NCI-H1436 treated with DMSO at 0.1 percent for 48 hours (cell line): ENCODE measurements at places on chromosomes 5 and 9.

- DNase-seq = no peak
Observed at GRCh38 chr9:93630806-93631411, 54.5 kb downstream of the PHF2 start.

GRCh38 chr9:73565833-73566465 is 414.3 kb downstream of the ANXA1 start:
- no peak for DNase-seq

DNA sequence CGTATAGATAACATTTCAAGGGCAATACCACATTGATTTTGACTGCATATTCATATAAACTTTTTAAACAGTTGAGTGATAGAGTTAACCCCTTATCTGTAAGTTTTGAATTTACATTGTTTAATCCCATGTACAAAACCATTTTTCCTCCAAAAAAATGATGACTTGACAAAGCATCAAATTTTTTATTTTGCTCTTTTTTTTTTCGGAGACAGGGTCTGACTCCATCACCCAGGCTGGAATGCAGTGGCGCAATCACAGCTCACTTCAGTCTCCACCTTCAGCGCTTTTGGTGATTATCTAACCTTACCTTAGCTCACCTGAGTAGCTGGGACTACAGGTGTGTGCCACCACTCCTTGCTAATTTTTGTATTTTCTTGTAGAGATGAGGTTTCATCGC is 1670.1 kb upstream of the CDH9 start:
- DNase-seq = no peak

GRCh38 chr5:114018186-114018585 is 343.7 kb upstream of the KCNN2 start:
- DNase-seq = no peak

- DNase-seq = no peak
Observed at GRCh38 chr9:98529841-98530240, 178.9 kb downstream of the GABBR2 start.

GRCh38 chr5:7659420-7659819 is 191.5 kb downstream of the CFAP90 start:
- DNase-seq = no peak

DNA sequence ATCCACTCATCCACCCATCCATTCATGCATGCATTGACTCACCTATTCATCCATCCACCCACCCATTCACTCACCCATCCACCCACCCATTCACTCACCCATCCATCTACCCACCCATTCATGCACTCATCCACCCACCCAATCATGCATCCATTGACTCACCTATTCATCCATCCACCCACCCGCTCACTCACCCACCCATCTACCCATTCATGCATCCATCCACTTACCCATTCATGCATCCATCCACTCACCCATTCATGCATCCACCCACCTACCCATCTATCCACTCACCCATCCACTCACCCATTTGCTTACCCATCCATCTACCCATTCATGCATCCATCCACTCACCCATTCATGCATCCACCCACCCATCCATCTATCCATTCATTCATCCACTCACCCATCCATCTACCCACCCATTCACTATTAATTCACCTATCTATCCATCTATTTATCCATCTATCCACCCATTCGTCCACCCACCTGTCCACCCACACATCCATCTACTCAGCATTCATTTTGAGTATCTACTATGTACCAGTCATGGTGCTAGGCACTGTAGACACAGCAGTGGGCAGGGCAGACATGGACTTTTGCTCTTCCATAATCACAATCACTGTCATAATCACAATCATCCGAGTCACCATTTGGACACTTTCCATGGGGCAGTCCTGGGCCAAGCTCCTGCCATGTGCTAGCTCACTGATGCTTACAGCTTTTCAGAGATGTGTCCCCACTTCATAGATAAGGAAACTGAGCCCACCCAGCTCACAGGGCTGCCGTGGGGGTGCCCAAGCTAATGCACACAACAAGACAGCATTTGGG is 34.4 kb downstream of the HMCN2 start:
- DNase-seq = no peak

- DNase-seq = no peak
Observed at GRCh38 chr5:113031557-113031956, 55.0 kb downstream of the DCP2 start.

DNA sequence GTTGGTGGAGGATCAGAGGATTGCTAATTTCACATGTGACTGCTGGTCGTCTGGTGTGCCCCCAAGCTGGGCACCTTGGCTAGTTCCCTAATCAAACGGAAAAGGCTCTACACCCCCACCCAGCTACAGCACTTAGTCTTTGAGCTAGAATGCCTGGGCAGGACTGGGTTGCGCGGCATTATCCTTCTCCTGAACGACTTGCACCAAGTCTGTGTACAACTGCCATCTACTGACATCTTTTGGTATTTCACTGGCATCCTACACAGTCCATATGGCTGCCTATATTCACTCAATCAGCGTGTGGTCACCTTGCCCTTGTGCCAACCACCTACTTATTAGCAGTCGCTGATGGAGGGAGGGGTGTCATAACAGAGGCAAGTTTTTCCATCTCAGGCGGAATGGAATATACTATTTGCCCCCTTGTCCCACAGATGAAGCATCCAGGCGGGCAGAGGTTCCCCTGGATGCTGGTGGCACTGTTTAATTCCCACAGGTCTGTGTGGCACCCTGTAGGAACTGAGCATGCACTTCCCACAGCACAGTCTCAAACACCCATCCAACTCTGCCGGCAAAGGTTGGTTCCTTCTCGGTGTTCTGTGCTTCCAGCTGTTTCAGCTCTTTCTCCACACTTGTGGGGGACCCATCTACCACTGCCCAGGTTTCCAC is 150.1 kb downstream of the OSTF1 start:
- no peak for DNase-seq

- DNase-seq = no peak
Observed at GRCh38 chr9:131237291-131237690, 39.0 kb downstream of the FAM78A start.

DNA sequence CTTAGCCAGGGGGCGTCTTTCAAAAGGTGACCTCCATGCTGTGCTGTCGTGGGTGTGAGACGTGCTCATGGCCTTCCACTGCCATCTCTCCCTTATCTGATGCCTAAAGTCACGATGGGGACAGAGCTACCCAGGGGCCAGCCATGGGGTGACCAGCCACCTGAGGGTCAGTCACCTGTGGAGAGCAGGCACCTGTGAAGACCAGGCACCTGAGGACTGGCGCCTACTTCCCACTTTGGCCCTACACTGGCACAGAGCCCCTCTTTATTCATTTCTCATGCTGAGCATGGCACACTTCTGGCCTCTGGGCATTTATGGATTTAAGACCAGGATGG is 6.4 kb upstream of the EXOC3 start:
- no peak for DNase-seq

- DNase-seq = no peak
Observed at GRCh38 chr5:7868427-7868772, 431 bp downstream of the FASTKD3 start.

DNA sequence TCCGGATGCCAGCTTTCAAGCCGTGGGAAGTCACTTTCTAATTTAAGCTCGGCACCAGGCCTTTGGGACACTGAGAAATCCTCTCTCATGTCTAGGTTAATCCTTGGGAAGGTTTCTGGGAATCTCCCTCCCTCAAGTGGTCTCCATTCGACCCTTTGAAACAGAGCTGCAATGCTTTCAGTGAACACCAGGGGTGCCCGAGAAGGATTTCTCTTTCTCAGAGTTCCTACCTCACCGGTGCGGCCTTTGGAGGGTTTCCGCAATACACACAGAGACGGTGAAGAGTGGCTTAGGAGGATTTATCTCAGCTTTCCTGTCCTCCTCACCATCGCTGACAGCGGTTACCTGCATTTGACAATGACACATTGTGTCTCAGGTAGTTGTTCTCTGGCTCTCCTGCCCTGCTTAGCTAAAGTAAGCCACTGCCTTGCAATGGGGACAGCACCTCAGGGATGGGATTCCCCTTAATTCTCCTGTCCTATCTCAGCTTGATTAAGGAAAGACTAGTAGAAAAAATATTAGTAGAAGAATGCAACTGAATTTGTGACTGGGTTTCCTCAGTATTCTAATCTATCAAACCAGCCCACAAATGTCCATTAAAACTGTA is 180.6 kb downstream of the GABRG2 start:
- no peak for DNase-seq

DNA sequence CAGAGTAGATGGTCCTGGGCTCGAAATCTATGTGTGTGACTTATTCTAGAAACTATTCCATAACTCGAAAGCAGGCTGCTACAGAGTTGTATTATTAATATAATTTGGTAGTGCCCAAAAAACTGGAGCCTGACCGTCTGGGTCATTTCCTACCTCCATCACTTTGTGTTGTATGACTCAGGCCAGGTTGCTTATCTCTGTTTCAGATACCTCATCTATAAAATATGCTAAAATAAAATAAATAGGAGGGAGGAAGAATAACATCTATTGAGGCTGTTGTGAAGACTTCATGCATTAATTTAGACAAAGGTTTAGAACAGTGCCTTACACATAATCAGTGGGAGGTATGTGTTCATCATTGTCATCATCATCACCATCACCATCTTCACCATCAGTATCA is 57.7 kb downstream of the PDE4D start:
- DNase-seq = no peak

- no peak for DNase-seq
Observed at GRCh38 chr9:36764364-36765076, 191.8 kb downstream of the MELK start.

DNA sequence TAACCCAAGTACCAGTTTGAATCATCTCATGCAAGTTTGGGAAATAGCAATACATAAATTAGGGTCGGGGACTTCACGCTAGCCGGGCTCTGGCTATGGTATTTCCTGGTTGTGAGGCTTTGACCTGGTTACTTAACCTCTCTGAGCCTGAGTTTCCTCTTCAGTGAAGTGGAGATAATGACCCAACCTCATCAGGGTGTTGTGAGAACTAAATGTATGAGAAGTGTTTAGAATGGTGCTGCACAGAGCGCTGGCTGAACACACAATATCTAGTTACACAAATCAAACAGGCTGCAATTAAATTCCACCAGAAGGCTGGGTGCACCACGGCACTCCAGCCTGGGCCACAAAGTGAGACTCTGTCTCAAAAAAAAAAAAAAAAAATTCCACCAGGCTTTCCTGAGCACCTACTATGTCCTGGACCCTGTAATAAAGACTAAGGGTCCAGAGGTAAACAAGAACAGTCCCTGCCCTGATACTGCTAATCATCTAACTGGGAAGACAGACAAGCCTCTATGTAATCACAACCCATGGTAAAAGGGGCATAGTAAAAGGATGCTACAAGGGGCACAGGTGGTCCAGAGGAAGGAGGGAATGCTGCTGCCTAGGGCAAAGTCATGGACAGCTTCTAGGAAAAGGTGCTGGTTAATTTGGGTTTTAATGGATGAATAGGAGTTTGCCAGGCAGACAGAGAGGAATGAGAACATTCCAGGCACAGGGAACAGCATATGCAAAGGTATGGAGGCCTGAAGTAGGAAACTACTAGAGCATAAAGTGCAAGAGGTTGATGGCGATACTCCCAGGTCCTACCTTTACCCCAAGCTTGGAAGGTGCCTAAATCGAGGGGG is 27.7 kb downstream of the DUSP1 start:
- no peak for DNase-seq

- no peak for DNase-seq
Observed at GRCh38 chr9:33049680-33050361, 24.7 kb downstream of the DNAJA1 start.

- no peak for DNase-seq
Observed at GRCh38 chr9:94933511-94933828, 207.0 kb downstream of the AOPEP start.

DNA sequence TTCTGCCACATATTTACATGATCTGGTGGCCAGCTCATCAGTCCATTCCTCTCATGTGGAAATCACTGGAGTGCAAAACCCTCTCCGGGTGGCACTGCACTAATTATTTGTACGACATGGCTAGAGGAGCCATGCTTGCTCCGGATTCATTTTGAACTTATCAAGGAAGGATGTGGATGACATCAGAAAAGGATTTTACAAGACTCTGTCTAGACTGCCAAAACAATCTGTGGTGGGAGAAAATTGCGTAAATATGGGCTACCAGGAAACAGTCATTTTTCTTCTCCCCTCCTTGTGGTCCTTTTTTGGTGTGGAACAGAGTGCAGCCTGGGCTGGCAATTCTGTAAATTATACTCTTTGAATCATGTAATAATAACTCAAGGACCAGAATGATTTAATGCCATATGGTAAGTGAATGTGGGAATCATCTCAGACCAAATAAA is 123.4 kb upstream of the IFNE start:
- no peak for DNase-seq

GRCh38 chr5:36717131-36717695 is 110.8 kb downstream of the SLC1A3 start:
- no peak for DNase-seq

DNA sequence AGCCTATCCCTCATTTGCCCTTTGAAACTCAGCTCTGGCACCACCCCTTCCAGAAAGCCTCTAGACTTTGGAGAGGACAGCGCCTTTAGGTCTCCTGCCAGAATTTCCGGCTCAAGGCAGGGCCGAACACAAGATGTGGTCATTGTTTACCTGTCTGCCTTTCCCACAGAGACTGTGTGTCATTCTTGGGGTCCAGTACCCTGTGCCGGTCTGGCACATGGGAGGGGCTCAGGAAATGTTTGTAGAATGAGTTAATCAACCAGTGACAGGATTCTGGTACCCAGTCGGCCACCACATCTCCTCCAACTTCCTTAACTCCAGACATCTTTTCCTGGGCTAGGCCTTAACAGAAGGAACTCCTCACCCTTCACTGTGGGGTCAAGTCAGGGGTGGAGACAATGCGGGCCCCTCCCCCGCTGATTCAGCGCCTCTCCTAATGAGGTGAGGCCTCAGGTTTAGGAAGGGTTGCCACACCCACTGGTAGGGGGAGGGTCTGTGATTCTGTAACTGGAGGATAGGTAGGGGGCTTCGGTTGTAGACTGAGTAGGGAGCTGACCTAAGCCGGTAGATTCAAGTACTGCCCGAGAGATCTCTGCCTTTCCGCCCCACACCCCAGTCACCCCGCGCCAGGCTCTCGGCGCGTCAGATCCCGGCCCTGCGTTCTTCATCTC is 29.3 kb downstream of the PCDH1 start:
- DNase-seq = no peak

DNA sequence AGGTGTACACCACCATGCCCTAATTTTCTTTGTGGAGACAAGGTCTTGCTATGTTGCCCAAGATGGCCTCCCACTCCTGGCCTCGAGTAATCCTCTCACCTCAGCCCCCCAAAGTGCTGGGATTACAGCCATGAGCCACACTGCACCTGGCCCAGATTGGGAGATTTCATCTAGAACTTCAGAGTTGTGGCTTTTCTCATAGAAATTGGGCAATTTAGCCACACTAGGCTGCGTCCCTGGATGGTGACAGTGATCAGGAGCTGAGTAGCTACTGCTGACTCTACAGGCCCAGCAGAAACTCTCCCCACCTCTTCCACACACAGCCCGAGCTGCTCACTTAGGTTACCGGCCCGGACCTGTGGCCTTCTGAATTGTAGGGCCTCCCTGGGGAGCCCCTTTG is 7.7 kb downstream of the PFN3 start:
- DNase-seq = no peak
